ENCODE measurements at places on chromosomes 4 and X.

GRCh38 chrX:19198473-19198872 is 76.2 kb upstream of the ADGRG2 start:
- 0 out of 2 replicates have a peak, but pooled peaks cover 2% of the 10 kb centered on the region for H3K27me3 ChIP-seq
- no peak overlapping the region for H3K4me3 ChIP-seq
- no peaks in the 10 kb centered on the region for H3K36me3 ChIP-seq
- H3K4me1 ChIP-seq: no peaks in the 10 kb centered on the region

DNA sequence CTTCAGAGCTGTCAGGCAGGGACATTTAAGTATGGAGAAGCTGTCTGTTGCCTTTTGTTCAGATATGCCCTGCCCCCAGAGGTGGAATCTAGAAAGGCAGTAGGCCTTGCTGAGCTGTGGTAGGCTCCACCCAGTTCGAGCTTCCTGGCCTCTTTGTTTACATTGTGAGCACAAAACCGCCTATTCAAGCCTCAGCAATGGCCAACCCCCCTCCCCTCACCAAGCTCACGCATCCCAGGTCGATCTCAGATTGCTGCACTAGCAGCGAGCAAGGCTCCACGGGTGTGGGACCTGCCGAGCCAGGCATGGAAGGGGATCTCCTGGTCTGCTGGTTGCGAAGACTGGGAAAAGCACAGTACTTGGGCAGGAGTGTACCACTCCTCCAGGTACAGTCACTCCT is 59.3 kb downstream of the ZNF674 start:
- no peak overlapping the region for H3K27ac ChIP-seq
- no peaks in the 10 kb centered on the region for H3K4me1 ChIP-seq
- DNase-seq: peak; percentile 67
- no peak overlapping the region for H3K4me3 ChIP-seq
- H3K36me3 ChIP-seq: peaks cover 76% of the 10 kb centered on the region

DNA sequence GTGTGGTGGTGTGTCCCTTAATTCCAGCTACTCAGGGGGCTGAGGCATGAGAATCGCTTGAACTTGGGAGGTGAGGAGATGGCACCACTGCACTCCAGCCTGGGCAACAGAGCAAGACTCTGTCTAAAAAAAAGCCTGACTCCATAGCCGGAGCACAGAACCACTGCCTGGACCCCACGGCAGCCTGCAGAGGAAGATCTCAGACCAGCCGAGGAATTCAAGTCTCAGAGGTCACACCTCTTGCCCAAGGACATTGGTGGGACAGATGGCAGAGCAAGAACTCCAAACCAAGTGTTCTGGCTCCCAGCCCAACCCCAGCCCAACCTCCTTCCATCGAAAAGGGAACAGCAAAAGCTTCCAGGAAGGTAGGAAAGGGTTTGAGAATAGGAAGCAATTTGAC is 70.8 kb downstream of the SMIM20 start:
- no peaks in the 10 kb centered on the region for H3K4me1 ChIP-seq
- no peak overlapping the region for H3K4me3 ChIP-seq
- H3K27me3 ChIP-seq: no peaks in the 10 kb centered on the region
- no peak for DNase-seq
- H3K36me3 ChIP-seq: no peaks in the 10 kb centered on the region
- no peak overlapping the region for H3K27ac ChIP-seq

DNA sequence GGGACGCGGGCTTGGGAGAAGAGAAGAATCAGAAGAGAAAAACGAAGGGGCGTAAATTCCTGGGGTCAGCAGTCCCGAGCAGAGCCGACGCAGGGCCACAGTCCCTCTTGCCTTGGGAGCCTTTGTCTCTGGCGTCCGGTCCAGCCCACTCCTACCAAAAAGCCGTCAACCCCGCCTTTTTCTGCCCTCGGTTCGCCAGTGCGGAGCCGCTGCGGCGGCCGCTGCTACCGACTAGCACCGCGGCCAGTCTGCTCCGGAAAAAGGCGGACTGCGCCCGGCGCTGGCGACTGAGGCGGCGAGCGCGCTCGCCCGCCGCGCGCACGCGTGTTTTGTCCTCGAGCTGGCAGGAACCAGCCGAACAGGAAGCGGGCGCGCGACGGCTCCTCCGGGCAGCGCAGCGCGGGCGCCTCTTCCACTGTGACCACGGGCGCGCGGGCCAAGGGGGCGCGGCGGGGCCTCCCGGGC is 502 bp downstream of the HNRNPDL start:
- H3K4me1 ChIP-seq: no peaks in the 10 kb centered on the region
- H3K27me3 ChIP-seq: no peaks in the 10 kb centered on the region
- H3K4me3 ChIP-seq: peak overlapping the region; percentile 100
- no peak for DNase-seq
- peaks cover 76% of the 10 kb centered on the region for H3K36me3 ChIP-seq

DNA sequence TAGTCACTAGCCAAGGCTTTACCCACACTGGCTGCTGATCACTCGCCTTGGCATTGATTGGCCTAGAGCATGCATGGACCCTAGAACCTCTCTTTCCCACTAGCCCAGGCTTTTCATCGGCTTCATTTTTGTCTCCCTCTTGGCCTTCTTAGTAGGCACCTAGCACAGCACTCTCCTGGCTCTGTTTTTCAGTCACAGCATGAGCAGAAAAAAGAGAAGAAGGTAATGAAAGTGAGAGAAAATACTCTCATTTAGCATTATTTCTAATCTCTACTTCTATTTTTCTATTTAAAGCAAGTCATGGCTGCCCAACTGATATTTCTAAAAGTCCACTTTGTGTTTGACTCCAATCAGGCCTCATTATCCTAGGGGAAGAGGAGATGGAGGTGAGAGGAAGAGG is 267.2 kb downstream of the FBXO8 start:
- no peak overlapping the region for H3K27ac ChIP-seq
- H3K27me3 ChIP-seq: no peaks in the 10 kb centered on the region
- no peaks in the 10 kb centered on the region for H3K36me3 ChIP-seq
- no peaks in the 10 kb centered on the region for H3K4me1 ChIP-seq
- no peak overlapping the region for H3K4me3 ChIP-seq

- H3K36me3 ChIP-seq: 0 out of 2 replicates have a peak, but pooled peaks cover 4% of the 10 kb centered on the region
- H3K27me3 ChIP-seq: no peaks in the 10 kb centered on the region
- no peak overlapping the region for H3K27ac ChIP-seq
- no peak for DNase-seq
- no peak overlapping the region for H3K4me3 ChIP-seq
These were observed 404.0 kb downstream of the PPARGC1A start for GRCh38 chr4:23485801-23486200.

GRCh38 chrX:35251226-35251625 is 308.6 kb downstream of the FAM47B start:
- H3K36me3 ChIP-seq: no peaks in the 10 kb centered on the region
- H3K4me1 ChIP-seq: no peaks in the 10 kb centered on the region

DNA sequence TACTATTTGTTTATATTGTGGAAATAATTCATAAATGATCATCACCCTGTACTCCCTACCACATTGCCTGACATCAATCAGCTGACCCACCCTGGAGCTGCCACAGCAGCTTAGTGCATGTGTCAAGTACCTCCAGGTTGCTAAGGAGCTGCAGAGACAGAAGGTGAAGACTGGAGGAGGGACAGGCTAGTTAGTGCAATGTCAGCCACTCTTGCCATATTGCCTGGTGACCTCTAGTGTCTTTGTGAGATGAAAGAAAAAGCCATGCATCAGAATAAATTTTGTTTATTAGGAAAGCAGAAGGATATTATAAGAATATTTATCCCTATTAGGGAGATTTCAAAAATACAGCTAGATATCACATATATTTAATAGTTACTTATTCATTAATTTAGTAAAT is 243.9 kb upstream of the FAT4 start:
- no peak for DNase-seq
- H3K27me3 ChIP-seq: no peaks in the 10 kb centered on the region
- no peak overlapping the region for H3K27ac ChIP-seq
- no peaks in the 10 kb centered on the region for H3K4me1 ChIP-seq
- no peak overlapping the region for H3K4me3 ChIP-seq
- no peaks in the 10 kb centered on the region for H3K36me3 ChIP-seq

DNA sequence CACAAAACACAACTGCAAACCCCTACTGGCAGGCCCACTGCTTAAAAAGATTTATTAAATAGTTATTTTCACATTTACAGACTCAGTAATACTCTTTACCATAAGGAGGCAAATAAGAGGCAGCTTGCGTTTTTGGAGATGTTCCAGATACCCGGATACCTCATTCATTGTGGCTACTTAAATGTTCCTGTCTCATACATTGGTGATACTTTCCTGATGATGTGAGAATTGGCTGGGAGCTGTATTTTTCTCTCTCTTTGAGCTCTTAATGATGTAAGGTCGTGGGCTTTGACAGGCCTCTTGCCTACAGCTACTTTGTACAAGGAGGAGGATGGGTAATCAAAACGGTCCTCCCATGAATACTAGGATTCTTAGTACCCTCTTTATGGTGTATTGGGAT is 101.5 kb downstream of the AKAP4 start:
- H3K27ac ChIP-seq: no peak overlapping the region
- H3K36me3 ChIP-seq: no peaks in the 10 kb centered on the region
- no peak overlapping the region for H3K4me3 ChIP-seq
- no peak for DNase-seq
- no peaks in the 10 kb centered on the region for H3K4me1 ChIP-seq

DNA sequence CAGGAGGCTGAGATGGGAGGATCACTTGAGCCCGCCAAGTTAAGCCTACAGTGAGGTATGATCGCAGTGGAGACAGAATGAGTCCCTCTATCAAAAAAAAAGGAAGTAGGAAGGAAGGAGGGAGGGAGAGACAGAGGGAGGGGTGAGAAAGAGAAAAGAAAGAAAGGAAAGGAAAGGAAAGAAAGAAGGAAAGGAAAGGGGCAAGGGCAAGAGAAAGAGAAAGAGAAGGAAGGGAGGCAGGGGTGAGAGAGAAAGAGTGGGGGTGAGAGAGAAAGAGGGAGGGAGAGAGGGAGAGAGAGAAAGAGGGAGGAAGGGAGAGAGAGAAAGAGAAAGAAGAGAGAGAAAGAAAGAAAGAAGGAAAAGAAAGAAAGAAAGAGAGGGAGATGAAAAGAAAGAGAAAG is 13.2 kb downstream of the ELF2 start:
- no peak overlapping the region for H3K4me3 ChIP-seq
- no peaks in the 10 kb centered on the region for H3K27me3 ChIP-seq
- H3K27ac ChIP-seq: no peak overlapping the region
- no peak for DNase-seq

All from H9 (cell line).